Activated gamma-delta T cell treated with Interleukin-2 at 50 U/mL for 16 hours (primary cell): ENCODE measurements at places on chromosomes 4 and X.

DNA sequence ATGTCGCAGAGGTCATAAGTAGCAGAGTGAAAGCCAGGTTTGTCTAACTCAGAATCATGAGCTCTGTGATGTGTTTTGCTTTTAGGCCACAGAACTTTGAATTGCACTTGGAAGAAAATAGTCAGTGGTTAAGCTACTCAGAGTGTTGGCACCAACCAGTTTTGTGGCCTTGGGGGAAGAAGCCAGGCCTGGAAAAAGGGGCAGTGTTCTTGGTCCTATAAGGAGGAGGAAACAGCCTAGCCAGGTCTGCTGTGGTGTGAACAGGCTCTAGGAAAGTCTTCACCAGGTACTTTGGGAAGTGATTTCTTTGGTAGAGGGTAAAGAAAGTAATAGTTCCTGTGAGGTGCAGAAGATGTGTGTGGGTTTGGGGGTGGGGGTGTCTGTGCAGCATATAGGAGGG is 49.2 kb downstream of the FHIP1A start:
- DNase-seq: no peak

- DNase-seq: no peak
Observed at GRCh38 chr4:104128031-104128849, 366.5 kb downstream of the CXXC4 start.

- DNase-seq: no peak
Observed at GRCh38 chrX:121546317-121546716, 498.9 kb downstream of the GLUD2 start.

DNA sequence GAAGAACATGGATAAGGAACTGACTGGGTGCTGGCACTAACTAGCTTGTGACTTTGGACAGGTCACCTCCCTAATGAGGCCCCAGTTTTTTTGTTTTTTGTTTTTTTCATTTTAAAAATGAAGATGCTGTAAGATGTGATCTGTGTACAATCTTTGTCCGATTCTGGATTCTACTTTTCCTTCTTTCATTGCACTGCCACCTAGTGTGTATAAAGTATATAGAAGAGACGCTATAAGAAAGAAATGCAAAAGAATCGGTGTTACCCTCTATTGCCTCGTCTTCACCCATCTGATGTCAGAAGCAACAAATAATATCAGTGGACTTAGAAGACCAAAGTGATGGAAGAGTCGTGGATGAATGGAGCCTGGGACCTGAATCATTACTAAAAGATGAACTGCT is 58.6 kb upstream of the P2RY10 start:
- no peak for DNase-seq

- DNase-seq: no peak
Observed at GRCh38 chrX:117628381-117628780, 488.2 kb downstream of the KLHL13 start.

DNA sequence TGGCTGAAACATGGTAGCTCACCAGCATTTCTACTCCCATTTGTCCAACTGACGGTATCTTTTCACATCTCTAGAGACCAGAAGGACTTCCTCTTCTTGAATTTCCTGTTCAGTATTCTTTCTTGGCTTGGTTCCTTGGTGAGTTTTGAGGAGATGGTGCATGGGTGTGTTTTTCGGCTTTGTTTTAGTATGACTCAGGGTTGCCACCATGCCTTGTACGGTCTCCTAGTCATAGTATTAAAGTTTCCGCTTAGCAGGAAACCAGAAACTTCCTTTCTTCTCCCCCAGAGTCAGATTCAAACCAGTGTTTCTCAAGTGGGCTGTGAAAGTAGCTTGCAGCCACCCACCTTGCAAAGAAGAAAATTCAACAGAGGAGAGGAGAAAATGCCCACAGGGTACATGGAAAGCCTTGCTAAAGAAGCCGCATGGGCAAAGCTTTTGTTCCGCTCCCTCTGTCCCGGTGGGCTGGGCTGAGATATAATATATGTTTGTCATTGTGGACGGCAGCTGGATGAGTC is 5.7 kb downstream of the CD99 start:
- DNase-seq: peak; percentile 48

GRCh38 chr4:140469791-140470733 is 28.0 kb downstream of the MGAT4D start:
- DNase-seq: no peak

GRCh38 chr4:98601708-98602107 is 56.7 kb downstream of the TSPAN5 start:
- no peak for DNase-seq

DNA sequence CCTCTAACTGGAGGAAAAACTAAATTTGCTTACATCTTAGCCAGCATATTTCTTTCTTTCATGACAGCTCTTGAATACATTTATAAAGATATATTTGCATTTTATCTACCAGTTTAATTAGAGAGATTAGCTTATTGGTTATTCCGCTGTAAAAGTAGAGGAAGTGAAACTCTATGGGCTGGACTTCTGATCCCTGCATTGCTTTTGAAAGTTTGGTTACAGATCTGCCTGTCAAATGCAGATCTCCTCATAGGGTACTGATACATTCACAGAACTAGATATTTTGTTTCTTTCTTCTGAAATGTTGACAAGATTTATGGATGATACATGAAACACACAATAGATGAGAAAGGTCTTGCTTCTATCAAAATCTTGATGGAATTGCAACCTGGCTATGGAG is 581.4 kb upstream of the AADAT start:
- DNase-seq: no peak

GRCh38 chrX:119235051-119235511 is 1.0 kb upstream of the PGRMC1 start:
- DNase-seq: no peak

DNA sequence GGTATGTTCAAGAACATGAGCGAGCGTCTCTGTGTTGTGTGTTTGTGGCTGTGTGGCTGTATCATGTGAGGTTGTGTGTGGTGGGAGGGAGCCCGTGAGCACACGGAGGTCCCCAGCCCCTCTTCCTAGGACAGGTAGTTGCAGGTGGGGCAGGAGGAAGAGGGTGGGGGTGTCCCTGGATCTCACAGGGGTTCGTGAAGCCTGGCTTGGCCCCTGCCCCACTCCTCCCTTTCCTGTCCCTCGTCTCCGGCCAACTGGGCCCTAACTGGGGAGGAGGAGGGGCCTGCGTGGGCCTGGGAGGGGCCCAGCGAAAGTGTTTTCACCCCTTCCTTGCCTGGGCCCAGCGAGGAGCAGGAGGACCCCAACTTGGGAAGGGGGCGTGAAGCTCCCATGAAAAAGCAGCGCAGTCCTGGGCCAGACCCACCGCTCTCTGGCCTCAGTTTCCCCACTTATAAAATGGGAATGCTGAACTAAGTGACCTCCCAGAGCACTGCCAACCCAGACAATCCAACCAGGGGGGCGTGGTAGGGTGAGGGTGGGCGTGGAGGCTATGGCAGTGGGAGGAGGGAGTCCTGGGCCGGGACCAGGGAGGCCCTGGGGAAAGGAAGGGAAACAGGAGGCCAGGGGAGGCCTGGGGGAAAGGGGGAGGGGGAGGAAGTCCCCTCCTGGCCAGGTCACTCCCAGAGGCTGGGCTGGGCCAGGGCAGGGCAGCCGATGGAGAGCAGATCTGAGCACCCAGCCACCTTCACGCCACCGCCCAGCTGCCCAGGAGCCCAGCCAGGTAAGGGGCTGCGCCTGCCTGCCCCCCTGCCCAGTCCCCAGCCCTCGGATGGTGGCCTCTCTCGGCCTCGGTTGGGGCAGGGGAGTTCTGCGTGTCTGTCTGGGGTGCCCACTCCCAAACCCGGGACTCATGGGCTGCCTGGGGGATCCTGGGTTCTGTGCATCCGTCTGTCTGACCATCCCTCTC is at the start of gene AVPR2:
AVPR2 (plus strand) TSS at position 683 of the 967 bp plus-strand sequence. CDS start 473 bp downstream, outside the sequence.
- no peak for DNase-seq

DNA sequence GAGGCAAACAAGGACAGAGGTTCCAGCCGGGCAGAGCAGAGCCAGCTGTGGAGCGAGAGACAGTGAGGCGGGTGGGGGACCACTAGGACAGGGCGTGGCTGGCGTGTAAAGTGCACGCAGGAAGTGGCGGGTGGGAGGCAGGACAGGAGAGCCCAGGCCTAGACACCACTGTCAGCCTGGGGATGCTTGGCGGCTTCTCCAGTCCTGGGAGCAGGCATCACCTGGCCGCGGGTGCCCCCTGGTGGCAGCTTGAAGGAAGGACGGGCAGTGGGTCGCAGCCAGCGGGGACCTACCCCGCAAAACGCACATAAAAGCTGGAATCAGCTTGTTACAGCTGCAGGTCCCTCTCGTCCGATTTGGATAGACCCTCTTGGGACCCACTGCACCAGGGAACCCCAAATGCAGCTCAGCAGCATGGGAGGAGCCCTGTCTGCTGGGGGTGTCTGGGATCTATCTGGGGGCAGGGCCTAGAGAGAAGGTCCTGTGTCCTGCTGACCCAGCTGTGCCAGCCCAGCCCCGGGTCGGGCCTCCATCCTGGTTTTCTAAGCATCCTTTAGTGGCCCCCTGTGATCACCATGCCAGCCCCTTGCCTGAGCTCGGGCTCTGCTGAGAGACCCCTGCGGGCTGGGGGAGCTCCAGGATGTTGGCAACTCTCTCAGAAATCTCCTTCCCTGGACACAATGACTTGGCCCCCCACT is 57.7 kb downstream of the WFS1 start:
- peak; percentile 78 for DNase-seq

DNA sequence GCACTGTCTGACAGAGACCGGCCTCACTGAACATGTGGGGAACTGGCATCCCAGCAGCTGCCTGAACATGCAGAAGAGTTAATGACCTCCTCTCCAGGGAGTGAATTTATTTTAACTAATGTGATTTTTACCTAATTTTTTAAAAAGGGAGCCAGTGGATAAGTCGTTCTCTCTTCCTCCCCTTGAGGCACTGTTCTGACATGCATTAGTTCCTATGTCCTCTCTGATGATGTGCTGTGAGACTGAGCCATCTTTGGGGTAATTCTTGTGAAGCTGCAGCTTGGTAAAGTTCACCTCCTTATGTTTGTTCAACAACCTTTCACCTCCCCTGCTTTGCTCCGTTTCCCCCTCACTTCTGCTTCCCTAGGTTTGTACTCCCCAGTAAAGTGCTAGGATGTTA is 139.7 kb downstream of the COL25A1 start:
- DNase-seq: no peak

GRCh38 chrX:25941087-25941486 is 197.1 kb upstream of the MAGEB18 start:
- no peak for DNase-seq

- DNase-seq: no peak
Observed at GRCh38 chrX:46436744-46437143, 108.5 kb downstream of the ZNF674 start.

- DNase-seq: no peak
Observed at GRCh38 chrX:53412446-53412845, 10.0 kb downstream of the SMC1A start.

GRCh38 chrX:21734175-21734574 is 23.7 kb downstream of the SMPX start:
- no peak for DNase-seq

DNA sequence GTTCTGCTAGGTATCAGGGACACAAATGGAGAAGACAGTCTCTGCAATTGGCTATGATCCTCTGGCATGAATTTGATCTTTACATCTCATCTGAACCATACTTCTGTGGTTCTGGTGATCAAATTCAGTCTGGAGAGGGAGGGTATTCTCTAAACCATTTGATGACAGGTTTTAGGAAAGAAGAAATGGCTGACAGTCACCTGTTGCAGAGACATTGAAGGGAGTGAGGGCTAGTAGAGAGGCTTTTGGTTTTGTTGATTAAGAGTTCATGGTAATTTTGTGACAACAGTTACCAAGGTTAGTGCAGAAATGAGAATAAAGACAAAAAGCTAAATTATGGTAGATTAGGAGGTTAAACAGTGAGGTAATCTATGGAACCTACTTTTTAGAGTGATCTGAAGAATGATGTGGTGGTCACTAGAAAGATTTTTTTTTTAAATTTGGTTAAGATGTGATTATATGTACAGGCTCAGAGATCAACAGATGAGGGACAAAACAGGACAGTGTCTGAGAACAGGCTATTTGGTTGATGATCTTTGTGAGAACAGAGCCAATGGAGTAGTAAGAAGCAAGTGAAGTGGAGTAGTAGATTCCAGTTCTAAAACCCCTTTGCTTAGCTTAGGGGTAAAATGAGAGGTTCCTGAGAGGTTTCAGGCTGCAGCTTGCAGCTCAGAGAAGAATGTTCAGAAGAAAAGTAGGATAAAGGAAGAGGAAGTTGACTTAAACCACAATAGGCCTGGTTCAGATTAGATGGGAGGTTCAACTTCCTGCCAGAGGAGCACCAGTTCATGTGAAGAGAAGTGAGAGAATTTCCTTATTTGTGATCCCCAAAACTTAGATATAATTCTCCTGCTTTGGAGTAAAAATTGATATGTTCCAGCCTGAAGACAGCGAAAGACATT is 34.7 kb downstream of the VSIG4 start:
- DNase-seq: no peak

GRCh38 chr4:3729188-3729881 is 36.9 kb upstream of the ADRA2C start:
- DNase-seq: no peak

DNA sequence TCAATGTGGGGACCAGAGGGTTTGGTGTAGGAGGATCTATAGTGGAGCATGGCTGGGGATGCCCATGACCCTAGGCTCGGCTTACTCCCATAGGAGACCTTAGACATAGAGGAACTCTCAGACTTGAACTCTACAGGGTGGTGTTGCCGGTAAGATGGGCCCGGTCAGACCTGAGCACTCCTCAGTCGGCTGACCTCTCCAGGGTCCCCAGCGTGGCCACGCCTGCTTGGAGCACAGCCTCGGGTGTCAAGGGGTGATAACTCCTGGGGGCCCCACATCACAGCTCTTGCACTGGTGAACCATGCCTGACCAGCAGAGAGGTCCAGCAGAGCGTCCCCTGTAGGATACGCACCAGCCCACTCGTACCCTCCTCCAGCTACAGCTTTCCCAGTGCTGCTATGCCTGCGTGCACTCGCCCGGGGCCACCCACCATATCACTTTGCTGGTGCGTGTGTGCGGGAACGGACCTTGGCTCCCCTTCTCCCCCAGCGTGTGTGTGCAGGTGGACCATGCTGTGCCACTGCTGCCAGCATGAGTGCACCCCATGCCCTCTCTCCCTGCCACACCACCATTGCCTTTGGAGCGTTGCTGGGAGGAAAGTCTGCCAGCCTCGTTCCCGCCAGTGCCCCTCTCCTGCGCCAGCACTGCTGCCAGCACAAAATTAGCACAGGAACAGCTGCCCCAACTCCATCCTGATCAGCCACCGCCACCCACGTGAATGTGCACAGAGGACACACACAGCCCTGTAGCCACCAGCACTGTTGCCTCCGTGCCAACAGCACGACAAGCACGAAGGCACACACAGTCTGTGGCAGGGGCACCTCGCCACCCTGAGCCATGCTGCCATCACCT is 806.6 kb downstream of the GLUD2 start:
- no peak for DNase-seq

GRCh38 chr4:5110901-5111300 is 59.6 kb downstream of the STK32B start:
- no peak for DNase-seq
